MM.1S (cell line): ENCODE measurements at places on chromosomes 4 and X.
A peak's percentile ranks its signal among the peaks of the same experiment; 100 is the strongest.

GRCh38 chr4:99462875-99463464 lies 27.8 kb upstream of the ADH7 start:
- peak; percentile 63 for DNase-seq

DNA sequence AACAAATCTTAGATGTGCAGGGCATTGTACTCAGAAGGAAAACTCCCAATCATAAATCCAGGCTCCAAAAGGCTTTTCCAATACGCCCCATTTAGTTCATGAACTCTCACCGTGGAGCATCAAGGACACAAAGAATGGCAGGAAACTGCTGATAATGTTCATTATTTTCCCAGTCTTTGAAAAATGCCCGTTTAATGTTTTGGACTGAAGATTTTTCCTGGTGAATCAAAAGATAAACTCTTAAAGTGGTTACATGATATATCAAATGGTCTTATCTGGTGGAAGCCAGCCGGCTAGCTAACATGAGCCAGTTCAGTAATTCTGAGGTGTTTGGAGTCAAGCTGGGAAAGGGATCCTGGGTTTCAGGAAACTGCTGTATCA lies 62.1 kb upstream of the AP1S2 start:
- no peak for DNase-seq

- DNase-seq, result no peak
Observed at GRCh38 chrX:80216086-80216485, 201.5 kb downstream of the TBX22 start.

- DNase-seq, result no peak
Observed at GRCh38 chr4:212438-213188, 88.3 kb downstream of the ZNF718 start.

GRCh38 chr4:168515222-168516011 lies 18.6 kb downstream of the PALLD start:
- DNase-seq, result no peak

GRCh38 chr4:39446842-39447573 lies 11.7 kb downstream of the RPL9 start:
- no peak for DNase-seq

- peak; percentile 61 for DNase-seq
Observed at GRCh38 chr4:186144198-186144945, 39.9 kb downstream of the FAM149A start.

- no peak for DNase-seq
Observed at GRCh38 chr4:169640261-169640870, 20.0 kb downstream of the CLCN3 start.

DNA sequence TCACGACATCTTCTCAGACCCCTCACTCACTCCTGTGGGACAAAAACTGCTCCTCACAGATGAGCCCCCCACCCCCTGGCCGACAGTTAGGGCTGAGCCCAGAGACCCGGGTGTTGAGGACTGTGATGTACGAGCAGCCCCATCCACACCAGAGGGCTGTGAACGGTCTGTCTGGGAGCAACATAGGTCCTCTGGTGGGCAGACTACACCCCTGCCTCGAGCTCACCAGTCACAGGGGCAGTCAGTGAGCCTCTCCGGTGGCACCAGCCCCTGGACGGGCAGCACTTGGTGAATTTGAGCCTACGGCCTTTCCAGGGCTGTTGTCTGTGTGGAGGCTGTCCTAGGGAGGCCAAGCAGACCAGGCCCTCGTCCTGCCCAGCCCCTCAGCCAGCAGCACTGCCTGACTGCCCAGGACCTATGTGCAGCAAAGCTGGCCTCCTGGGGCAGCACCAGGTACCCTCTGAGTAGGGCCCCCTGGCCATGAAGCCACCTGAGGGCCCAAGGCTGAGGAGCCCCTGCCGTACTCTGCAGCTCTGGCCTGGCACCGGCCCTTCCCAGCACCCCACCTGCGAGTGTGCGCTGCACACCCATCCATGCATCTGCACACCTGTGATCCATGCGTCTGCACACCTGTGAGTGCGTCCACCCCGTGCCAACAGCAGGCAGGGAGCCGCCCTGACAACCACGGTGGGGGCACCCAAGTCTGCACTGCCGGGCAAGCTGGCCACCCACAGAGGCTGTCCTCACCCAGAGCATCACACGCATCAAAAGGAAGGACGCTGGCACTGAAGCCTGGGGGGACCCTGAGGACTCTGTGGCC lies 111.6 kb upstream of the NKX1-1 start:
- no peak for DNase-seq

DNA sequence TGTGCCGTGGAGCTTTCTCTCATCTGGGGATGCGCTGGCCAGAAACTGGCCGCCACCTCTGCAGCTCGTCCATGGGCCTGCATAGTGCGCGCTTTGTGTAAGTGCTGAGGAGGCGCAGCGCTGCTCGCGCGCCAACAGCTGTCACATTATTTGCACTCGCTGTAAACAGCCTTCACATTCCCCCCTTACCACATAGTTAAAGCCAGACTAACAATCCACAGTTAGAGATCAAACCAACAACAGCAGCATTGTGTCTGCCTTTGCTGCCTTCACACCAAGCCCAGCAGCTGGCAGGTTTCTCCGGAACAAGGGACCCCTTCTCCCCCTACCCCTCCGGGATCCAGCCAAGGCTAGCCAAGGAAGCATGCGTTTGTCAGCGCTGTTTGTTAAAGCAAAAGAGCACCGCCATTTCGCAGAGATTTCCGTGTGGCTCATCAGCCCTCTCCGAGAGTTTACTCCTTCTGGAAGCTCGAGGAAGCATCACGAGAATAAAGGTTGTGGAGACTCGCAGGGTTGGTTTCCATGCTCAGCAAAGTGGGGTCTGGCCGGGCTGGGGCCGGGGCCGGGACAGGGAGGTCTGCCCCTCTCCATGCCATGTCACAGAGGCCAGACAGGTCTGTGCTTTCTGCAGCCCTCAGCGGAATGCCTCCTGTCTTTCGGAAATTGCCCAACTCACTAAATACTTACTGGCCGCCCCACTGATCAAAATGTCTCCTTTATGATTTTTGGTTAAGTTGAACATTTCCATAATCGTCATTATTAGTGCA lies 11.0 kb downstream of the BCOR start:
- no peak for DNase-seq

GRCh38 chr4:31089815-31090214 lies 369.6 kb downstream of the PCDH7 start:
- DNase-seq, result peak; percentile 34

DNA sequence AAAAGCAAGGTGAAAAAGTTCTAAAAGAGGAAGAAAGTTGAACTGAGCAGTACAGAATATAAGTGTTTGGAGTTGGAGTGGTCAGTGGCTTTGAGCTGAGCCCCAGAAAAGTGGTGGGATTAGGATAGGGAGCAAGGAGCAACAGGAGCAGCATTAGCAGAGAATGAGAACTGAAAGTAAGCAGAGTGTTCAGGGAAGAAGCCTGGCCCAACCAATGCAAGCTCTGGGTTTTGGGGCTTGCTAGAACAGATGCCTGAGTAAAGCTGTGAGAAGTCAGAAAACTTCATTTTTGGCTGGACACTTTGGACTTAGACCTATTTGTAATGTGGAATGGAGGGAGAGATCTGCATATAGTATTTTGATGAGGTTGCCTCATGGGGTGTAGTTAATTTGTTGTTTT lies 17.8 kb downstream of the JADE1 start:
- no peak for DNase-seq

GRCh38 chr4:105389167-105389566 lies 84.7 kb downstream of the PPA2 start:
- no peak for DNase-seq

DNA sequence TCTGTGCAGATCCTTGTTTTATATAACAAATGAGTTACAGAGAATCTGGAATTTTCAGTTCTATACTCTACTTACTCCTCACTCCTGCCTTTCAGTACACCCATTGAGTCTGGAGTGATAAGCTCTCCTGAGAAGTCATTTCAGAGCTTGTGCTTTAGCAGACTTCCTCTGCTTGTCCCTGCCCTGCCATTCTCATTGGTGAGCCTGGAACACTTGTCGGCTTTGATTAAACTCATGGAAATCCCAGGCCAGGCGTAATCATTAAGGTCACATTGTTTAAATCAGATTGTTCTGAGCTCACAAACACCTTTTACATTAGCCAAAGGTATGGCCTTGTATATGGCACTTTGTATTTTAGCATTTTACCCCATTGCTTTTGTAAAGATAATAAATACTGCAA lies 102.7 kb downstream of the CNKSR2 start:
- no peak for DNase-seq

DNA sequence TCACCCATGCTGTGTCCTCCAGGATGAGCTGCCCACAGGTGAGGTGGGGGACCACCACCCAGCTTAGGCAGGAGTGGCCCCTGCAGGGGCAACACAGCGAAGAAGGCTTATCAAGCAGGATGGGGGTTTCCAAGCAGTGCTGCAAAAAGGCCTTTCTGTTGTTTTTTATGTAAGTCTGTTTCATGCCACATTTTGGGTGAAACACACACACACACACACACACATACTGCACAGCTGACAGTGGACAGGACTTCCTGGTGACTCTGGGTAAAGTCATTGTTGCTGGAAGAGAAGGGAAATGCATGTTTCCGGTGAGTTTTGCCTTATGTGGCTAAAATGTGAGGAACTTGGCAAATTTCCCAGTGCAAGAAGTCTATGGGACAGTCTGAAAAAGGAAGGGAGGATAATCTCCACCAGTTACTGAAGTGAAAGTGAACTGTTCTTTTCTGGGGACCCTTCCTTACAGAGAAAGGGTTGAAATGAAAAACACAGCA lies 119.2 kb downstream of the IRF2 start:
- peak; percentile 81 for DNase-seq

DNA sequence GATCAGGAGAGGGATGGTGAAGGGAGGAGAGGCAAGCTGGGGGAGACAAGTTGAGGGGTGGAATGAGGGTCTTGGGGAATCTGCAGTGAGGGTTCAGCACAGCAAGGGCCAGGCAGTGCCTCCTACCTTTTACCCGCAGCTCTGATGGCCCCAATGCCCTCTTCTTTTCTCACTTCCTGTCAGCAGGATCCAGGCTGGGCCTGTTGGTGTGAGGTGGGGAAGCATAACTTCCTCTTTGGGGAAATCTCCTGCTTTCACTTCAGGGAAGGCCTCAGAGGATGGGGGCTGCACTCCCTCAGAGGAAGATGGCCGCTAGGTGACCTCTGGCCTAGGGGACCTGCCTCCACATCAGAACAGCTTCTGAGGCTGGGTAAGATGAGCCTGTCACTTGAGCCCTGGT lies 36.5 kb downstream of the EFNB1 start:
- DNase-seq, result no peak

DNA sequence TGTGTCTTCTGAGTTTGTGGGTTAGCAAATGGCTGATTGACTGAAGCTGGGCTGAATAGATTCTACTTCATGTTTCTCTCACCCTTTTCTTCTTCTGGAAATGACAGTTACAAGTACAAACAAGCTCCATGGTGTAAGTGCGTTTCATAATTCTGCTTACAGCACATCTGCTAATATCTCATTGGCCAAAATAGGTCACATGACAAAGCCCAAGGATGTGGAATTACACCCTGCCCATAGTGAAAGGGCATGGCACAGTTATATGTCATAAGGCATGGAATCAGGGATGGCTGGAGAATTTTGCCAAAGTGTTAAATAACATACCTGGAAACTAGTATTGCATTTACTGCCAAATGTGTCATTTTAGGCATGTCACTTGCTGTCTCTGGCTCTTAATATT lies 327.2 kb downstream of the NKX6-1 start:
- DNase-seq, result no peak

DNA sequence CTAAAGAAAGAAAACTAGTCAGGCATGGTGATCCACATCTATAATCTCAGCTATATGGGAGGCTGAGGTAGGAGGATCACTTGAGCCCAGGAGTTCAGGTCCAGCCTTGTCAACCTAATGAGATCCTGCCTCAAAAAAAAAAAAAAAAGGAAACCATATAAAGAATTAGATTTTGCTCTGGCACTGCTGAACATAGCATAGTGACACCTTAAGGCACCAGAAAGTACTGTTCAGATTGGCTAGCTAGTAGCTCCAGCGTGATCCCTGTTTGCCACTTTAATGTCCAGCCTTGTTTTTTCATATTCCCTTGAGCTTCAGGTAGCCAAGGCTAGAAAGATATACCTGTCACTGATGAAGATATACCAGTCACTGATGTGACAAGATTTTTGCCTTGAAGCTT lies 34.1 kb downstream of the EXOC1 start:
- no peak for DNase-seq

GRCh38 chr4:169619518-169619957 lies 840 bp upstream of the CLCN3 start:
- peak; percentile 85 for DNase-seq

- no peak for DNase-seq
Observed at GRCh38 chrX:25002661-25003020, 13.1 kb downstream of the ARX start.

- no peak for DNase-seq
Observed at GRCh38 chr4:10085386-10085785, 31.2 kb downstream of the WDR1 start.

DNA sequence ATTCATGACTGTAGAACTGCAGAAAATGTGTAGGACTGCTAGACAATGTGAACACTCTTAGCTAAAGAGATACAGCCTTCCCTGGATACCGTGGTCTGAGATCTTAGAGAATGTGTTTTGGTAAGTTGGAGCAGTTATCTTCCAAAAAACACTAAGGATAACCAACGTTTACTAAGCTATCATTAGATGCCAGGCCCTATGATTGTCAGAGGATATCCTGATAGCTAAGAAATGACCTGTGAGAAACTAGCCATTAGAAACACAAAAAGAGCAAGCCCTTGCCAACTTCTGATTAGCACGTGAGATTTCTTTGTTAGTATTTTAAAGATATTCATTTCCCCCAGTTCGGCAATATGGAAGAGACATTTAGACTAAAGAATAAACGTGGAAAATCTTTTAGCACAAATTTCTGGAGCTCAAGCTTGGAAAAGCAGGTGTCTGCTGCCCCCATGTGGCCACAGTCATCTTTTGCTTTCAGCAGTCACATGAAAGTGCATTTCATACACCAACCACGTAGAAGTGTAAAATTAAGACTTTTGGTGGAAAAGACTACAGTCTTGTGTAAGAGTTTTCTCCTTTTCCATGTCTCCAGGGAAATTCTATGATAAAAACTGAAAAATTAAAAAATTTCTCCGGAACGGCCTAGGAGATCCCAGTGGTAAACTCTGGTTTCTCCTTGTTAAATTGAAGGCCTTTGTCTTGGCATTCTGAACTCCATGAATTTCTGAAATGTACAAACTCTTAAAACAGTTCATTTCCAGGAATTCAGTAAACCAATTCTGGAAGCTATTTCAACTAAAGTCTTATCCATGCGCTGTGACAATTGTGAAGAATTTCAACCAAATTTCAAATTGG lies 136.4 kb downstream of the ZNF674 start:
- peak; percentile 44 for DNase-seq

GRCh38 chrX:102491766-102492165 lies 20.2 kb upstream of the TCP11X2 start:
- DNase-seq, result no peak

DNA sequence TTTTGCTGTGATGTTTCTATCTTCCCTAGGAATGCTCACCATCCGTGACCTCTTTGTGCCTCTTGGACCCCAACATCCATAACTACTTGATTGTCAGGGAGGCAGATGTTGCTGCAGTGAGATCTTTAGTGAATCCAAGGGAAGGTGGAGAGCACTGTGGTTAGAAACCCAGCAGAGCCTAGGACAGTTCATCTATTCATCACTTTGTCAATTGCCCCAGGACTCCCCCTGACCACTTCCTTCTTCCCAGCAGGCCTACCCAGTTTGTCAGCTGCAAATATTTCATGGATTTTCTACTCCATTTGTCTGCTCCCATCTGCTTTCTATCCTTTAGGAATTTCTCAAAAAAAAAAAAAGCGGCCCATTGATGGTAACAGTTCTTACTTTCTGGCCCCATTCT lies 942.8 kb downstream of the PCDH7 start:
- DNase-seq, result no peak
